ENCODE measurements at places on chromosomes 6 and 20.

GRCh38 chr20:4607287-4607713 is 114.4 kb upstream of the PRND start:
- DNase-seq = peak; percentile 6

- no peak for DNase-seq
Measured at GRCh38 chr6:124466949-124467348, 495.3 kb upstream of the RNF217 start.

DNA sequence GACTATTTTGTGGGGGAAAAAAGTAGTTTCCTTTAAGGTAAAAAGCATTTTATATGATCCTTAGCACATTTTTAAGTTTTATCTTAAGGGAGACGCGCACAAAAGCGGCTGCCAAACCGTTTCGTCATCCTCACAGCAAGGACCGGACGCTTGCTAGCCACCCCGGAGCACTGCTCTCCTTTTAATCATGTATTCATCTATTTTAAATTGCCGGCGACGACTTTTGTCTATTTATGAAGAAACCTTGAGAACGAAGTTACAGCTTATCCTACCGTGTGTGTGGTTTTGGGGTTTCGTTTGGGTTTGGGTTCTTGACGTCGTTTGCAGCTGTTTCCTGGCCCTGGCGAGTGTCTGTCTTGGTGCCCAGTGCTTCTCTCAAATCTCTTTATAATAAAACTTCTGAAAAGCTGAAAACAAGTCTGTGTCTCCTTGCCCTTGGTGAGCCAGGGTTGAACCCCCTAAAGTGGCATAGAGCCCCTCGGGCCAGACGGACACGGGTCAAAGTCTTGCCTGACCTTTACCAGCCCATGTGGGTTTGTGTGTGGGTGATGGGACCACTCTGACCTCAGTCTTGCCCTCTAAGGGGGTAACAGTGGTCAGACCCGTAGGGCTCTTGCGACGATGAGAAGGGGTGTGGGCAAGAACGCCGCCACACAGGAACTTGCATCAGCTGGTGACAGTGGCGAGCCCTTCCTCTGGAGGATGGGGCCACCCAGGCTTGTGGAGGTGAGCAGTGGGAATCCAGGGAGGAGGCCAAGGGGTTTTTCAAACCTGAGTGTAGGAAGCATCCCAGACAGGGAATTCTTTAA is 117.6 kb downstream of the JPH2 start:
- no peak for DNase-seq

DNA sequence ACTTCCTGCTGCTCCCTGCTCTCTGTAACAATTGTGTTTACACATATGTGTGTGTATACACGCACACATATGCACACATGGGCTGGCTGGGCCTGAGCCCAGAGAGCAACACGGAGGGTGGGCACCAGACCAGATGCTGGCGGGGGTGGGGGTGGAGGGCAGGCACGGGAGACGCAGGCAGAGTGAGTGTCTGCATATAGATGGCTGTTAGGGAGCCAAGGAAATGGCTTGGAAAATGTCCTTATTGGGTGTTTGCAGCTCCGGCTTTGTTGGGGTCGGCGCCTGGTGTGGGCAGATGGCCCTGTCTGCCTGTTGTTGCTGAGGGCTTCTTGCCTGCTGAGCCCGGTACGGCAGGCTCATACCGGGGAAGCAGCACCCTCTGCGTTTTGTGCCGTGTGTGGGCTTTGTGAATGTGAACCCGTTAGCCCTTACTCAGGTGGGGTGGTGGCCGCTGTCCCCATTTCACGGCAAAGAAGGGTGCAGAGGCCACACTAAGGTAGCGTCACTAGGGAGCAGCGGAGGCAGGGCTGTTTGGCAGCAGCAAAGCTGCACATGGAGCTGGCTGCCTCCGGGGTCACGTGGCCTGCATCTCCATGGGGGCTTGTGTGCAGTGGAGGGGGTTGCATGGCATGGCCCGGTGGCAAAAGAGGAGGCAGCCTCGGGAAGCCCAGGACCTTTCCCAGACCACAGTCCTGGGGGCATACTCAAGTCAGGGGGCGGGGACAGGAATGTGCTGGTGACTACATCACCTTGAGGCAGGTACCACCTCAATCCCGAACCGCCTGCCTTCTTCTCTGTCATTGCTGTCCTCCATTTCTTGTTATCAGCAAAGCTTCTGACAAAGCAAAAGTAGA is 47.4 kb upstream of the SRF start:
- no peak for DNase-seq

GRCh38 chr20:35408270-35408669 is 3.5 kb downstream of the UQCC1 start:
- DNase-seq = no peak

DNA sequence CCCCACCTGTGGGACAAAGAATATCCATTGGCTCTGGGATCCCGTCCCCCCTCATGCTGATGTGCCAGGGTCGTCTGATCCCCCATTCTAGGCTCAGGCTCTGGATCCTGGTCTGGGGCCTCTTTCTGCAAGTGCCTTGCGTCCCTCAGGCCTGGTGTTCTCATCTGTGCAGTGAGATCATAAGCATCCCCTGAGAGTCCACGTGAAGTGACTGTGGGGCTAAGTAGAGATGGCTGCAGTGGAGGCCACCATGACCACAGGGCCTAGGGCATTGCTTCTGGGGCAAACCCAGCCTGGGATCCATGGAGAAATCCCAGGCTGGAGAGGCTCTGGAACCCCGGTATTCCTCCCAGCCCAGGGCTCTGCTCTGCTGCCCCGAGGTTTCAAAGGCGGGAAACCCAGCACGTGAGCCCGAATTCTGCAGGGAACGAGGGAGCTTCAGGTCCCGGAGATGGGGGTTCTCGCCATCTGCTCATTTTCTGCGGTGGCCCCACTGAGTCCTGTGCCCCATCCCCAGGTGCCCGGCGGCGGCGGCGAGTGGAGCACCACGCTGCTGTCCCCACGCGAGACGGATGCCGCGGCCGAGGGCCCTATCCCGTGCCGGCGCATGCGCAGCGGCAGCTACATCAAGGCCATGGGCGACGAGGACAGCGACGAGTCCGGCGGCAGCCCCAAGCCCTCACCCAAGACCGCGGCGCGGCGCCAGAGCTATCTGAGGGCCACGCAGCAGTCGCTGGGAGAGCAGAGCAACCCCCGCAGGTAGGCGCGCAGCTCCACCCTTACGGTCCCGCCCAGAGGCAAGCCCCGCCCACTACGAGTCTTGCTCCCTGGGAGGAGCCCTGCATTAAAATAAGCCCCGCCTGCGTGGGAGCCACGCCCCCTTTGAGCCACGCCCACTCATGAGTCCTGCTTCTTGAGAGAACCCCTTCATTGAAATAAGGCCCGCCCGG is 105.5 kb upstream of the MYL9 start:
- peak; percentile 80 for DNase-seq

DNA sequence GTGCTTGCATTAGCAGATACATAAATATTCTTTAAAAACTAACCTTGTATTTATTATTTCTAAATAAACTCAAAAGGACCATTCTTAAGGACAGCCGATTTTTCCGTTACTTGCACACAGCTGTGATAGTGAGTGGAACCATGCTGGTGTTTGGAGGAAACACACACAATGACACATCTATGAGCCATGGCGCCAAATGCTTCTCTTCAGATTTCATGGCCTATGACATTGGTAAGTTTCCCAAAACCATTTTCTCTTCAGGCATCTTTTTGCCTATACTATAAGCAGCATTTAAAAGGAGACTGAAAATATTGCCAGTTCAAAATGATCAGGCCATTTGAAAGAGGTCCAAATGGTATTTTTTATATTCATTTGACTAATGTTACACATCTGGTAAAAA is 92.3 kb downstream of the ATRN start:
- no peak for DNase-seq

DNA sequence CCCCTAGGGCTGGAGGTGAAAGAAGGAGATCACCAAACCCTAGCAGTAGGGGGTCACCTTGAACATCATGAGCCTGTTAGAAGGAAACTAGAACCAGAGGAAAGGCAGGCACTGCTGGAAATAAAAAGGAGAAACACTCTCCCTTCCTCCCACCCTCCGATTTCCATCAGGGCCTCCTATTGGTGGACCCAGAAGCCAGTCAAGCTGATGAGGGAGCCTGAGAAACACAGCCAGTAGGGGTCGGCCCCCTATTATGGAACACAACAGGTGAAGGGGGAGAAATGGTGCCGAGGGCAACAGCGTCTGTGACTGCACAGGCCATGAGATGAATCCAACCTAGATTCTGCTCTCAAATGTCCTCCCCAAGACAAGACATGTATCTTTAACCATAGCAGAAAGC is 156.1 kb upstream of the LRFN2 start:
- DNase-seq = no peak

DNA sequence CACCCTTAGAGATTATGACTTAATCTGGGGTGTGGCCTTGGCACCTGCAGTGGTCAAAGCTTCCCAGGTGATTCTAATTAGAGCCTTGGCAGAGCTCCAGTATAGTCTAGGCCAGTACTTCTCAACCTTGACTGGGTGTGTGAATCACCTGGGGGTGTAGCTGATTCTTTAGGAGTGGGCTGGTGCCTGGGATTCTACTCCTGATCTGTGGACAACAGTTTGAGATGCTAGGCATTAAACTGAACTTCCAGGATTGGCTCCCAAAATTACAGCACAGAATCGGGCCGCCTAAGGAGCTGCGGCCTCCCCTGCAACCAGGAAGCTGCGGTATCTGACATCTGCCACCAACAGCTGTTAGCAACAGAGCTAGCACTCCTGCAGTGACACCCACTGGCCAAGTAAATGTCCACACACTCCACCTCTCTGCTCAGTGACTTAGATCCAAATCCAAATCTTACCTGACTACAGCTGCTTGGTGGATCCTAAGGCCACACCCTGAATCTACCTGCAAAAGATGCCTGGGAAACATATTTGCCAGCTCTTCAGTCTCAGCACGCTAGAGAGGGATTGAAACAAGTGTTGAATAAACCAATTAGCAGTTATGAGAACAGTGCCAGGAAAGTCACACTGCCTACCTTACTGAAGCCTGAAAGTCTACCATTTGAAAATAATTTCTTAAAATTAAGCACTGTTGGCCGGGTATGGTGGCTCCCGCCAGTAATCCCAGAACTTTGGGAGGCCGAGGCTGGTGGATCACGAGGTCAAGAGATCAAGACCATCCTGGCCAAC is 126.7 kb downstream of the UNC5CL start:
- DNase-seq = peak; percentile 91
